ENCODE measurements at places on chromosomes 6 and 20.

DNA sequence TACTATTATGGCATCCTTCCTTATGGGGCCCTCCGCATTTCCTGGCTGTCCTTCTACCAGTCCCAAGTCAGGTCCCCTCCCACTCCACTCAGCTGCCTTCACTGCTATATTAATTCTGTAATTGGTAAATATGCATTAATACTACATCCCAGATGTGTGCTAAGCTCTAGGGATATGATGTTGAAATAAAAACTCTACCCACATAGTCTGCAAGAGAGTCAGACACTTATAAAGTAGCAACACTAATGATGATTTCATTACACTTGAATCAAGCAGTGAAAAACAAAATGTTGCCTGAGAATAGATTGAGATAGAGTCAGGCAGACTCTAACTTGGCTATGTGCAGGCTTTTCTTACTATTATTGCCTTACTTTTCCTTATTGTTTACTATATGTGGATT lies 62.4 kb downstream of the AIG1 start:
- no peak for DNase-seq

DNA sequence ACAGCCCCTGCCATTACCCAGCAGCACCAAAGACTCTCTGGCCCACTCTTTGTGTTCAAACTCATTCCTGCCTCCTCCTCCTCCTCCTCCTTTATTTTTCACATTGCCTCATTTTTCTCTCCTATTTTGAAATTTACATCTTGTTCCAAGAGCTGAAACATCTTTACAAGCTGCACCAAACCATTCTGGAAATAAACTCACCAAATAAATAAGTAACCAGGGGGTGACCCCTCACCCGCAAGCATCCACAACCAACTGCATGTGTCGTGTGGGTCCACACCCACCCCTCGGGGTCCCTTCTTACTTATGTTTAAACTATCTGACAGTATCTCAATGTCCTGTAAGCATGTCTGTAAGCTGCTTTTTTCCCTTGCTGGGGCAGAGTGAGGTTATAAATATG lies 1.4 kb downstream of the KCNB1 start:
- no peak for DNase-seq

DNA sequence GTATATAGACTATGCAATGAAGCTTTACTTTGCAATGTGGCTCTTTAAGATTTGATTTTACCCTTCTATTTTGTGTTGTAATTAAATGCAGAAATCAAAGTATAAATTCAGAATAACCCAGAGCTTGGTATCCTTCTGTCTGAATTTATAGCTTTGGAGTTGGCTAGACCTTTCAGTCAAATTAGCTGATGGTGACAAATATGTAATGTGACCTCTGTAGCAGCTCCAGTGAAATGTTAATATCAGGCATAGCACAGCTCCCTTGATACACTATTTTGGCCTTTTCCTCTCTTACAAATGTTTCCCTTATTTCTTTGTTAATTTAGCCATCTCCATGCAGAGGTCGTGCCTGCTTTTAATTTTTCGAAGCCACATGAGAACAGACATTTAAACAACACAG lies 11.1 kb downstream of the CBFA2T2 start:
- DNase-seq = no peak

DNA sequence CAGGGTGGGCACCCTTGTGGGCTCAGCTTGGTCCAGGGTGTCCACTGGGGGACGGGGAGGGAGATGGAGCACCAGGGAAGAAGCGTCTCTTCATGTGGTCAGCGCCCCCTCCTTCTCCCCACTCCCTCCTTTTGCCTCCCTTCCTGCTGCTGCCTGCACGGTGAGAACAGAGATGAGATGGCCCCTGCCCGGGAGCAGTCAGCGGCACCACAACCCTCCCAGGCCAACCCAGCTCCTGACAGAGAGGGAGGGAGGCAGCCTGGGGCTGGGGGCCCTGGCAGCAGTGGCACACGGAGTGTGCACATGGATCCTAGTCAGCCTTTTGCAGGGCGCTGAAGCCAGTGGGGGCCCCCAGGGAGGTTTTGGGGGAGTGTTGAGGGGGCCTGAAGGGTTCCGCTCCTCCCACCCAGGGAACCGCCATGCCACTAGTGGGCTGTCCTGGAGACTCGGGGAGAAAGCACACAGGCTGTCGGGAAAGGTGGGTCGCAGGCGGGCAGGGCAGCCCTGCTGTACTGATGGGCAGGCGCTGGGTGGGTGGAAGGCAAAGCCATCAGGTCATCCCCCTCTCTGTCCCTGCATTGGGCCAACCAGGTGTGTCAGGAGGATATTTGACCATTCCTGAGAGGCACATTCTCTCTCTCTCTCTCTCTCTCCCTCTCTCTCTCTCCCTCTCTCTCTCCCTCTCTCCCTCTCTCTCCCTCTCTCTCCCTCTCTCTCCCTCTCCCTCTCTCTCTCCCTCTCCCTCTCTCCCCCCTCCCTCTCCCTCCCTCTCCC lies 94.3 kb upstream of the BHLHE23 start:
- no peak for DNase-seq

- DNase-seq = no peak
These were observed 68.3 kb downstream of the IMPG1 start for GRCh38 chr6:76004202-76004601.
